ENCODE measurements at places on chromosomes 2 and 18. TPM values are rescaled to one million over a fixed set of nuclear protein-coding genes. Genes with fewer than 3 reads are reported as not detected.

TRIM54 gene
- not detected for total RNA-seq

SP140L gene
- 2.1 TPM for total RNA-seq

GAD1 gene
- total RNA-seq, result 0.34 TPM

TMEM169 gene
- total RNA-seq, result 0.34 TPM

ALK gene
- total RNA-seq, result 0.14 TPM

FAM124B gene
- not detected for total RNA-seq

KLHL29 gene
- 9.9 TPM for total RNA-seq

PSTPIP2 gene
- 9.6 TPM for total RNA-seq

RTKN gene
- total RNA-seq, result 51.9 TPM

ERBB4 gene
- not detected for total RNA-seq

CCDC148 gene
- total RNA-seq, result 0.34 TPM

KIAA2012 gene
- not detected for total RNA-seq

IL1R1 gene
- total RNA-seq, result 22.9 TPM

All from nasal cavity respiratory epithelium epithelial cell of viscerocranial mucosa (primary cell).